ENCODE measurements at places on chromosomes 5 and 9.

GRCh38 chr5:17346811-17347210 lies 129.4 kb downstream of the BASP1 start:
- DNase-seq = no peak

DNA sequence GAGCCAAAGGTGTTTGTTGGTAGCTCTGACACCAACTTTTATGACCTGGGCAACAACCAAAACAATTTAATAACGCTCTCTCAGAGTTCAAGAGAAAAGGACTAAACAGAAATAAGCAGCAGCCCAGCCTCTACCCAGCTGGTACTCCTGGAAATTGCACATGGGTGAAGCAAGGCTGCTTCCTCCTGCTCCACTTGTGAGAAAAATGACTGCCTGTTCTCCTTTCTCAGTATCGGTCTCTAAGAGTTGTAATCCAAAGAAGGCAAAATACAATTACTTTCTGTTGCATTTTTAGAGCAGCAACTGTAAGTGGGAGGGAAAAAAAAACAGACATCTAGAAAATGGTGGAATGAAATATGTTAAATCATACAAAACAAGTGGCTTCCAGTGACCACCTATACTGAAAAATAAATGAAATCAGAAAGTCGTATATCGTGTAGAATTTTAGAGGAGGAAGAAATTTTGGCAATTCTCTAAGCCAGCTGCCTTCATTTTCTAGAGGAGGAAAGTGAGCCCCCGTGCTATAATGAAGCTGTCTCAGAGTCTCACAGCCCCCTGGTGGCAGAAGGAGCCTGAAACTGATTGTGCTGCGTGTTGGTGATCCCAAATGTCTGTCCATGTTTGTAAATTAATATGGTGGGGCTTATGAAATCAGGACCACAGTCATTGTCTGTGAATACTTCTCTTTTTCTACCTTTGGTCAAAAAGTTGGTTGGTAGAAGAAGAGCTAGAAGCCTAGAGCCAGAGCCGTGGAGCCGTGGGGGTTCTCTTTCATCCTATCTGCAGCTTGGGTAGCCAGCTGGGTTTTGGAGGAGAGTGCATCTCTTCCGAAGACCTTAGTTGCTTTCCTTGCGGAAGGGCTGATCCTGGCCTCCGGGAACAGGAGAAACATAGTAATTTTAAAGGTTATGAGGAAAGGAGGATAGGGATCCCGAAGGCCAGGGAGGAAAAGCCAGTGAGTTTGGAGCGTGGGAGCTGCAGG lies 139.9 kb downstream of the PIP5K1B start:
- DNase-seq = no peak

GRCh38 chr9:134396258-134396742 lies 70.0 kb downstream of the RXRA start:
- peak; percentile 87 for DNase-seq

- no peak for DNase-seq
These were observed 289.4 kb downstream of the PDE4D start for GRCh38 chr5:59604111-59604510.

- DNase-seq = no peak
These were observed 1.4 kb downstream of the SNX18 start for GRCh38 chr5:54518818-54519508.

DNA sequence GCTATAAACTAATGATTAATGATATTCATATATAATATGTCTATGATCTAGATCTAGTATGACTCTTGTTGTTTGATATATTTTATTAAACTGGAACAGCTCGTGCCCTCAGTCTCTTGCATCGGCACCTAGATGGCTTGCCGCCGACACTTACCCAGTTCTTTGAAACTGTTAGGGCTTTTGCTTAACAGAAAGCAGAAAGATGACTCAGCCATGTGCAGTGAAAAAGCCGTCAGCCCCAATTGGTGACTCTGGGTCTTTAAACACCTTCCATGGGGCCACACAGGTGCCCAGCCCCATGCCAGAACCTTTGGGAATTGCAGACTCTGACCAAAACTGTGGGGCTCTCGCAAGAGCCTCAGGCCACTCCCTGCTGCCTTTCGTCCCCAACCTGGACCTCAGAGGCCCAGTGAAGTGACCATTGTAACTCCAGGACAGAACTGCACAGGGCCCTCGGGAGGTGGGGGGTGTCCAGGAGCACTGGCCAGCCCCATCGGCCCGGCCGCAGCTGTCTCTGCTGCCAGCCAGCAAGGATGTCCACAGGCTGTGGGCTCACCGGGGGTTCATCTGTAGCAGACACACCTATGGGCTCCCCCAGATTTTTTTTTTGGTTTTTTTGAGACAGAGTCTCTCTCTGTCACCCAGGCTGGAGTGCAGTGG lies 7.8 kb downstream of the LCN10 start:
- DNase-seq = no peak

DNA sequence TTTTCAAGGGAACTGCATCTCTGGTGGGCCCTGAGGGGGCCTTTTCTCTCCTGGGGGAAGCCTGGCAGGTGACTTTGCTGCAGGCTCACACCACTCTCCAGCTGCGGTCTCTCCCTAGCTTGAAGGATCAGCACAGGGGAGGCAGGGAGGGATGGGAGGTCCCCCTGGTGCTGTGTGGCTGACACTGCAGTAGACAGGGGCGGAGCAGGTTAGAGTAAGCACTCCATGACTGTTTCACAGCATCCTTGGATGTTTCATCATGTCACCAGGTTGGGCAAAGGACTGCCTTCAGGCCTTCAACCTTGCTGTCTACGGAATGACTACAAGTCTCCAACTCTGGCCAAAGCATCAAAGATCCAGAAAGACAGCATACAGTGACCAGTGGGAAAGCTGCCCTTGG lies 470.7 kb downstream of the CDK5RAP2 start:
- DNase-seq = no peak

- no peak for DNase-seq
These were observed 82.4 kb downstream of the COL27A1 start for GRCh38 chr9:114237781-114238180.

GRCh38 chr9:104604801-104605200 lies 626 bp downstream of the OR13C2 start:
- no peak for DNase-seq

GRCh38 chr5:141637123-141637766 lies 448 bp downstream of the RELL2 start:
- DNase-seq = no peak

DNA sequence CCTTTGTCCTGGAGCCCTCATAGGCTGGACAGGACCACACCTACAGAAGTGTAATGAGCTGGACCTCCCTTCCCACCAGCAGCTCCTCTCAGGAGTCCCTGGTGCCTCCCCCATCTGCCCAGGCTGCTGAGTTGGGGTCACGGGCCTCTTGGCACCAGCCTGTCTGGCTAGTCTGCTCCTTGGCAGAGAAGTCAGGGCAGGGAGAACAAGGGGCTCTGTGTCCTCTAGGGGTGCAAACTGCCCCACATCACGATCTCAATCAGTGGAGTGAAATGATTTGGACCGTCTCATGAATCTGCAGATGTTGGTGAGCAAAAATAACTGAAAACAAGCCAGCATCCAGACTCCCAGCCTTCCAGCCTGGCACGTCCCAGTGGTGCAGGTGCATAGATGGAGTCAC lies 14.9 kb upstream of the GFPT2 start:
- no peak for DNase-seq

- no peak for DNase-seq
These were observed 99.0 kb downstream of the GAPVD1 start for GRCh38 chr9:125360601-125361000.
